Kidney tubule cell (primary cell): ENCODE measurements at places on chromosomes 1 and 21.

DNA sequence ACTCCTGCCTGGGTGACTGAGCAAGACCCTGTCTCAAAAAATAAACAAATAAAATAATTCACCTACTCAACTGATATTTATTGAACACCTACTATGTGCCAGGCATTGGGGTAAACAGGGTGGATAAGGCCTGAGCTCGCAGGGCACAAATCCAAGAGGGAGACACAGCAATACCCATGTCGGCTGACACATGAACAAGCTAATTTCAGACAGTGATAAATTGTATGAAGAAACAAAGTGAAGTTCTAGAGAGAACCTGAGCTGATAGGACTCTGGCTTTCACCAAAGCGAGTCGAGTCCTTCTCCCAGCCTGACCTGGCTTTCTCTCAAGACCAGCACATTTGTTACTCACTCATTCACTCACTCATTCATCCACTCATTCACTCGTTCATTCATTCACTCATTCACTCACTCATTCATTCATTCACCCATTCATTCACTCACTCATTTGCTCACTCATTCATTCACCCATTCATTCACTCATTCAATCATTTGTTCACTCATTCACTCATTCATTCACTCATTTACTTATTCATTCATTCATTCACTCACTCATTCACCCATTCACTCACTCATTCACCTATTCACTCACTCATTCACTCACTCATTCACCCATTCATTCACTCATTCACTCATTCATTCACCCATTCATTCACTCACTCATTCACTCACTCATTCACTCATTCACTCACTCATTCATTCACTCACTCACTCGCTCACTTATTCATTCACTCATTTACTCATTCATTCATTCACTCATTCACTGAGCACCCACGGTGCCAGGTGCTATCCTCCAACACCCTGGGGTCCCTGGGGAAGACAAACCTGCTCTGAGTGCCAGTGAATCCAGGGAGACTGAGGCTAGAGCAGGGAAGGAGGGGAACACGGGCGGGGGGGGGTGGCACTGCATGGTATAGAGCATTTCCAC lies 37.4 kb upstream of the CASZ1 start:
- DNase-seq, result no peak

DNA sequence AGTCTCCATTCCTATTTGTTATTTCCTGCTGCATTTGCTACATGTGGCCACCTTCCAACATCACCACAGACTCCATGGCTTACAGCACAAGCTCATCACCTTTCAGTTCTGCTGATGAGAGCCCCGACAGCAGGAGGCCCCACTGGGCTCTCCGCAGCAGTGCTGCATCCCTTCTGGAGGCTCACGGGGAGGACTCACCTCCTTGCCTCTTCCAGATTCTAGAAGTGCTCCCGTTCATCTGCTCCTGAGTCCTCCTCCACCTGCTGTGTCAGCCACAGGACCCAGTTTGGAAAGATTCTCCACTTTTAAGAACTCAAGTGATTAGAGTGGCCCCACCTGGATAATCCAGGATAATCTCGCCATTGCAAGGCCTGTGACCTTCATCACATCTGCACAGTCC lies 167.6 kb downstream of the PCBP3 start:
- DNase-seq, result no peak

- no peak for DNase-seq
Measured at GRCh38 chr1:109639063-109639840, 16.6 kb upstream of the GSTM4 start.

DNA sequence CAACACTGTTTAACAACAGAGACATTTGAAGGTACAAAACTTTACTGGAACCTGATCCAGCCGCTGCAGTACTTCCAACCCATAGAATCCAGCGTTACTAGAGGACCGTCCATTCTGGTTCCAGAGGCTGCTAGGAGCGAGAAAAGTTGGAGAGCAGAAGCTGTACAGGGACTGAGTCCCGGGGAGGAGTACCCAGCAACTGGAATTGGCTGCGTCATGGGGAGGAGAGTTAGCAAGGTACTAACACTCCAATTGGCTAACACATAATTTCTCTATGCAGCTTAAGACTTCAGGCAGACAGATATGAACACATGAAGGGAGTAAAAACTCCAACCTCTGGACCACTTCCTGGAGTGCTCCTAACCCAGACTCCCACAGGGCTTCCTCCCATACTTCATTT lies 2.1 kb upstream of the QSOX1 start:
- no peak for DNase-seq

DNA sequence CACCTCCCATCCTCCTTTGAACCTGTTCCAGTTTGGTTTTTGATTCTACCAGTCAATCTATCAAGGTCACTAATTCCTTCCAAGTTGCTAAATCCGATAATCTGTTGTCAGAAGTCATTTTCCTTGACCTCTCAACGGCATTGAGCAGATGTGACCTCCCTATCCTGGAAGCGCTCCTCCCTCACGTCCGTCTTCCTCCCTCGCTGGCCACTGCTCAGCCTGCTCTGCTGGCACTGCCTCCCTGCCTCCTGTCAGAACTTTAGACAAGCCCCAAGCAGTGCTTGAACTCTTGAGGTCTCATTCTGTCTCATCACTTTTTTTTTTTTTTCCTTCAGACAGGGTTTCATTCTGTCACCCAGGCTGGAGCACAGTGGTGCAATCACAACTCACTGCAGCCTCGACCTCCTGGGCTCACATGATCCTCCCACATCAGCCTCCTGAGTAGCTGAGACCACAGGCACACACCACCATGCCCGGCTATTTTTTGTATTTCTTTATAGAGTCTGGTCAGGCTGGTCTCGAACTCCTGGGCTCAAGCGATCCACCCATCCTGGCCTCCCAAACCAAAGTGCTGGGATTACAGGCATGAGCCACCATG lies 4.4 kb upstream of the ACOT7 start:
- no peak for DNase-seq

DNA sequence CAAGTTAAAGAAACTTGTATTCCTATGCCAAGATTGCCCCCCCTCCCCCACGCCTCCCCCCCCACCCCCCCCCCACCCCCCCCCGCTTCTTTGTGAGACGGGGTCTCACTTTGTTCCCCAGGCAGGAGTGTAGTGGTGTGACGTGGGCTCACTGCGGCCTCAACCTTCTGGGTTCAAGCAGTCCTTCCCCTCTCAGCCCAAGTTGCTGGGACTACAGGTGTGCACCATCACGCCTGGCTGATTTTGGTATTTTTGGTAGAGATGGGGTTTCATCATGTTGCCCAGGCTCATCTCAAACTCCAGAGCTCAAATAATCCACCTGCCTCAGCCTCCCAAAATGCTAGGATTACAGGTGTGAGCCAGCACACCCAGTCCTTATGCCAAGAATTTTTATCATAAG lies 136.6 kb downstream of the POU2F1 start:
- no peak for DNase-seq

DNA sequence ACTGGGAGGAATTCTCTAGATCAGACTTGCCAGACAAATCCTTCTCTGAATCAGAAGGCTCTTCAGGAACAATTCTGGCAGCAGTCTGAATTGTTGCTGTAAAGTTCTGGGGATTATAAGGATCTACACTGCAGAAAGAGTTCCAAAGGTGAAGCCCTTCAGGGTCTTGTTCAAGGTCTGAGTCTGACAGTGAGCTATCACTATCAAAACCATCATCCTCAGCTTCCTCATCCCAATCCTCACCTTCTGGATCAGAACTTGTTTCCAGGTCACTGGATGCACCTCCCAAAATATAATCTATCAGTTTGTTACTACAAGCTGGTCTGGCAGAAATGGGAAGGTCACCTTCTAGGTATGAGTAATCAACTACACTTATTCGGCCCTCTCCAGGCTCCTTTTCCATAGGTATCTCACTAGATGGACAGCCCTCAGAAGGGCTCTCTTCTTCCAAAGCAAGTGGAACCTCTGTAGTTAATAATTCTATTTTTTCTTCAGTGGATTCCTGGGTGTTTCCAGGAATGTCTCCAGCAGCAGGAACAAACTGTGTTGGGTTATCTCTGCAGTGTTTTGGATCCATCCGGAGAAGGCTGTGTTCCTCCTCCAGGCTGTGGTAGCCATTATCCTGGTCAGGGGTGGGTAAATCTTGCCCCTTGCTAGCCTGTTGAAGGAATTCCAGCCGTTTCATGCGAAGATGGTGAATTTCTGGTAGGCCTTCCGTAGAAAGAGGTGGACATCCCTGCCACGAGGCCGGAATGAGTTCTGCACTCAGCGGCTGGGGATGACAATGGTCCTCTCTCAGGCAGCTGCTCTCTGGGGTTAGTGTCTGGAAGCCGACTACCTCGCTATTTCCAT lies 1.6 kb downstream of the PPP1R15B start:
- no peak for DNase-seq

- DNase-seq, result no peak
Measured at GRCh38 chr21:41848533-41848932, 30.6 kb downstream of the PRDM15 start.

DNA sequence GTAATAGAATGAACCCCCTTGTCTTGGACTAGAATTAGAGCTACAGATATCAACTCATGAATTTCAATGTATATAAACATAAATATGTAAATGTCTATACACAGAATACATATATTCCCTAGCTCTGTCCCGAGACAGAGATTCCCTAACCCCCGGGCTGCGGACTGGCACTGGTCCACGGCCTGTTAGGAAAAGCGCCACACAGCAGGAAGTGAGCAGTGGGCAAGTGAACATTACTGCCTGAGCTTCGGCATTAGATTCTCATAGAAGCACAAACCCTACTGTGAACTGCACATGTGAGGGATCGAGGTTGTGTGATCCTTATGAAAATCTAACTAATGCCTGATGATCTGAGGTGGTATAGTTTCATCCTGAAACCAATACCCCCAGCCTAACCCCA lies 51.2 kb downstream of the PIK3R3 start:
- no peak for DNase-seq
